ENCODE measurements at places on chromosomes 11 and 22.

DNA sequence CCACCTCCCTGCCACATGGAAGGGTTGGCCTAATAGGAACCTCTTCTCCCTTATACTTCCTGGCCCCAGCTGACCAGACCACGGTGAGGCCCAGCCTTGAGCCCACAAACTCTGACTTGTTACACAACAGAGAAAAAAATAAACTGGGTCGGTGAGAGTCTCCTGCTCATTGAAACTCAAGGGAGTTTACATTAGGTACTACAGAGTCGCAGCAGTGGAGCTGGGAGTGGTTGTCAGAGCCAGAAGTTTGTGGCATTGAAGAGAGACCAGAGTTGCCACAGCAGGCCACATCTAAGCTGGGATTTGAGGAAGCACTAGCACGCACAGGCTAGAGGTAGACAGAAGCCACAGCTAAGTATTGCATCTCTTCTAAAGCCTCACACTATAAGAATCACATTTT, 296.2 kb downstream of the DDX10 start:
- no peak for DNase-seq

DNA sequence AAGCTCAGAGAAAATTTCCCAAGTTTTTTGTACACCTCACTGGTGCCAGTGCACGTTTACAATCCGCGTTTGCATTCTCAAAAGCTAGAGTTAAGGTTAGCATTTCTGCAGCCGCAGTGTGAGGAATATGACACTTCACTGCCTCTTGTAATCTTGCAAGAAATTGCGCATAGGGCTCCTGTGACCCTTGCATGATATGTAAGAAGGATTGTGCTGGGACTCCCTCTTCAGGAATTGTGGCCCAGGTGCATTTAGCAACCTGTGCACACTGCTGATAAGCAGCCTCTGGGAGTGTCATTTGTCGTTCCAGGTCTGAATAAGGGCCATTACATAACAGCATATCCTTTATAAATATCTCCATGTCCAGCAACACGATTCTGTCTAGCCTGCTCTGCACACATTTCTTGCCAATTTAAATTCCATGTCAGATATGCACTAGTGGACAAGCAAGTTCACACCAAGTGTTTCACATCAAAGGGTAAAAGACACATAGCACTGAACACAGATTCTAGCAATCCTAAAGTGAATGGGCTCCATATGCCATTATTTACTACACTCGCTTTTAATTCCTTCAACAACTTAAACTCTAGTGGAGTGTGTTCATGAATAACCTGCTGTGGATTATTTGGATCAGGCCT, 69.2 kb upstream of the INCENP start:
- no peak for DNase-seq

- DNase-seq, result no peak
Measured at GRCh38 chr11:19559746-19560145, 152.9 kb upstream of the NAV2 start.

GRCh38 chr11:72831521-72832300, 17.5 kb downstream of the ATG16L2 start:
- DNase-seq, result peak; percentile 76

- no peak for DNase-seq
Measured at GRCh38 chr11:123567466-123567865, 87.0 kb downstream of the SCN3B start.

- DNase-seq, result no peak
Measured at GRCh38 chr11:45560155-45560912, 105.1 kb downstream of the CHST1 start.

DNA sequence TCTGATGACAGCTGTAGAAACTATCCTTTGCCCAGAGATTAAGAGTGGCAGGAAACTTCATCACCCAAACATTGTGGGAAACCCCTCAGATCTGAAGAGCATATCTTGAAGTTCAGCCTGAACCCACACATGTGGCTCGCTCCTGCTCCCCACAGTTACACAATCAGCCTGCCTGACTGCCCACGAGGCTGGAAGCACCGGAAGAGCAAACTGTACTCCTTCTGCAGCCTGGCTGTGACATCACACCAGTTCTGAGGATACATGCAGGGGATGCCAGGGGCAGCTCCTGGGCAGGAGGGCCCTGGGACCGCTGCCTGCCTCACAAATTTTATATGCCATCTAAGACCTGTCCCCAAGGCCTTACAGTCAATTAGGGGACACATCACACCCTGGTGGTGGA, 444.4 kb downstream of the BUD13 start:
- DNase-seq, result no peak

GRCh38 chr11:118227865-118228785, 3.3 kb upstream of the JAML start:
- peak; percentile 10 for DNase-seq

GRCh38 chr11:109984634-109985289, 108.4 kb upstream of the ZC3H12C start:
- no peak for DNase-seq

- DNase-seq, result no peak
Measured at GRCh38 chr11:21489416-21490115, 703.3 kb upstream of the ANO5 start.

DNA sequence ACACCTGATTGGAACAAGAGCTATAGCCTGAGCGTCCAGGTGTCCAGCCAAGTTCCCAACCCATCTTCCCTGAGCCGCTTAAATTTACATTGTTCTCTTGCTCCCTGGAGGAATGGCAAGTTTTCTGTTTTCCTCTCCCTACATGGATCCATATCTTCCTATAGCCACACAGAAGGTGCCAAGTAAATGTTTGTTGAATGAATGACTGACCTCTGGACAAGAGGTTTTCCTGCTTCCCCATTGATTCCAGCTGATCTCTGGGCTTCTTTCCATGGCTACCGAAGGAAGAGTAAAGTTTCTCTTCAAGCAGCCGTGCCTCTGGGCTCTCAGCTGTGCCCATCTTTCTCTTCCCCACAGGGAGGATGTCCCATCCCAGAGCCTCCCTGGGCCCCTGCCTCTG, 107.5 kb downstream of the MICAL2 start:
- no peak for DNase-seq

GRCh38 chr22:39946503-39947219, 13.5 kb upstream of the TMA7B start:
- DNase-seq, result no peak

- peak; percentile 73 for DNase-seq
Measured at GRCh38 chr11:99015634-99016454, 4.9 kb upstream of the CNTN5 start.

DNA sequence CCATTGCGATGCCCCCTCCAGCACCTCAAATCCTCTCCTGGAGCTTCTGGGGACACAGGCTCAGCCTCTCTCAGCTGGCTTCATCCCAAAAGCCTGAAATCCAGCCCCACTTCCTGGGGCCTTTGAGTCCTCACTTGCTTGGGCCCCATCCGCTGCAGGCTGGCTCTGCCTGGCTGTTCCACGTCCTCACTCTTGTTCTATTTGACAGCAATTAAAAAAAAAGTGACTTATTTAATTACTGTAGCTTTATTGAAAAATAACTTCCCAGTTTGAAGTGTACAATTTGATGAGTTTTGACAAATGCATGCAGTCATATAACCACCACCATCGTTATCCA, 27.2 kb downstream of the PARVG start:
- no peak for DNase-seq

DNA sequence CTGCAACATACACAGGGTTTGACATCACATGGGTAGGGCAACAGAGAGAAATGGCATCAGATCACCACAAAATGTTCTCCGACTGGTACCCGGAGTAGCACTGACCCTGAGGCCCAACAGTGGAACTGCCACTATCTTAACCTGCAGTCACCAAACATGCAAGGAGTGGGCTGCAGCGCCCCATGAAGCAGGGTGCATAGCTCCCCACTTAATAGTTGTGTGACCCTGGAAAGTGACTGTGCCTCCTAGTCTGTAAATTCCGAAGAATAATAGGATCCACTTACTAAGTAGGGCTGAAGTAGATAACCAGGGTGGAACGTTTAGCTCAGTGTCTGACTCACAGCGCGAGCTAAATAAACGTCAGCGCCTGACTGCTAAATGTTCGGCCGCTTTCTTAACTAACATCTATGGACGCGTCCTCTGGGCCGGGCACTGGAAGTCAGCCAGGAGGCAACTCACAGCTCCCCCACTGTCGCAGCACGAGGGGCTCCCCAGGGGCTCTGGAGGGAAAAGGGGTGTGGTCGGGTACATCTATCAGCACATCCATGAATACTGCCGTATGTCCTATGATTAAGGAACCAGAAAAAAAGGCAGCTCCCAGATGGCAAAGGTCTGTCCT, 777 bp downstream of the LTO1 start:
- DNase-seq, result no peak

GRCh38 chr11:304061-304506, 3.5 kb upstream of the IFITM2 start:
- DNase-seq, result no peak

- no peak for DNase-seq
Measured at GRCh38 chr11:117839380-117839881, 14.9 kb upstream of the FXYD2 start.

GRCh38 chr11:34587282-34587677, 33.6 kb upstream of the EHF start:
- no peak for DNase-seq
